HFFc6 (cell line): ENCODE measurements at places on chromosomes 1 and 21. TPM values are rescaled to one million over a fixed set of nuclear protein-coding genes. Genes with fewer than 3 reads are reported as not detected.
A peak's percentile ranks its signal among the peaks of the same experiment; 100 is the strongest.

- H3K27me3 ChIP-seq: peaks cover 32% of the 10 kb centered on the region
- H3K36me3 ChIP-seq: peaks cover 8% of the 10 kb centered on the region
- H3K4me1 ChIP-seq: peaks cover 16% of the 10 kb centered on the region
- H3K4me3 ChIP-seq: no peak overlapping the region
- H3K27ac ChIP-seq: no peak overlapping the region
- DNase-seq: no peak
Observed at GRCh38 chr1:37599940-37600339, 4.2 kb upstream of the GNL2 start.

- H3K27ac ChIP-seq: no peak overlapping the region
- H3K36me3 ChIP-seq: no peaks in the 10 kb centered on the region
- no peak overlapping the region for H3K4me3 ChIP-seq
Observed at GRCh38 chr1:30520476-30520875, 202.9 kb downstream of the MATN1 start.

GRCh38 chr1:164748253-164748899 is 189.4 kb downstream of the PBX1 start:
- peak; percentile 87 for DNase-seq
- H3K27me3 ChIP-seq: no peaks in the 10 kb centered on the region
- H3K36me3 ChIP-seq: peaks cover 4% of the 10 kb centered on the region; the same call in 1 of the 2 replicates

DNA sequence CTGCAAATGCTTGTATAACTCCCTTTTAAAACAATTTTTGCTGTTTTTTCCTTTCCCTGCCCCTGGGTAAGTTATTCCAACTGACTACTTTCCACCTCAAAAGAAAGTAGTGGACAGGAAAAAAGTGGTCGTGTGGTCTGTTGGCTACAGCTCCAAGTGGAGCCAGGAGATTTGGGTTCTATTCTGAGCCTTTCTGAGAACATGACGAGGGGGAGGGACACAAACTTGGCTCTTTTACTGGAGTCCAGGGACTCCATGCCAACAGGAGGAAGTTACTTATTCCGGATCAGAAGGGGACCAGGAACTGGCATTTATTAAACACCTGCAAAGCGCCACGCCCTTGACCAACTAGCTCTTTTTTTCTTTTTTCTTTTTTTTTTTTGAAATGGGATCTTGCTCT is 79.0 kb upstream of the CAPZB start:
- no peak overlapping the region for H3K27ac ChIP-seq
- H3K4me3 ChIP-seq: no peak overlapping the region
- peaks cover 2% of the 10 kb centered on the region; the same call in 1 of the 2 replicates for H3K27me3 ChIP-seq
- no peaks in the 10 kb centered on the region for H3K36me3 ChIP-seq

- no peak overlapping the region for H3K27ac ChIP-seq
- no peaks in the 10 kb centered on the region; the same call in 1 of the 2 replicates for H3K27me3 ChIP-seq
- no peak overlapping the region for H3K4me3 ChIP-seq
- H3K36me3 ChIP-seq: no peaks in the 10 kb centered on the region
Observed at GRCh38 chr1:79575424-79575823, 568.9 kb upstream of the ADGRL4 start.

- no peaks in the 10 kb centered on the region; the same call in 1 of the 2 replicates for H3K27me3 ChIP-seq
- H3K27ac ChIP-seq: peak overlapping the region; percentile 99
Observed at GRCh38 chr1:221458447-221459156, 283.3 kb downstream of the DUSP10 start.

GRCh38 chr1:29183287-29183686 is 1.6 kb upstream of the SRSF4 start:
- peaks cover 2% of the 10 kb centered on the region; the same call in 1 of the 2 replicates for H3K27me3 ChIP-seq
- H3K36me3 ChIP-seq: peaks cover 24% of the 10 kb centered on the region
- peak overlapping the region; percentile 57; the same call in 1 of the 2 replicates for H3K27ac ChIP-seq
- H3K4me3 ChIP-seq: no peak overlapping the region
- no peak for DNase-seq

DNA sequence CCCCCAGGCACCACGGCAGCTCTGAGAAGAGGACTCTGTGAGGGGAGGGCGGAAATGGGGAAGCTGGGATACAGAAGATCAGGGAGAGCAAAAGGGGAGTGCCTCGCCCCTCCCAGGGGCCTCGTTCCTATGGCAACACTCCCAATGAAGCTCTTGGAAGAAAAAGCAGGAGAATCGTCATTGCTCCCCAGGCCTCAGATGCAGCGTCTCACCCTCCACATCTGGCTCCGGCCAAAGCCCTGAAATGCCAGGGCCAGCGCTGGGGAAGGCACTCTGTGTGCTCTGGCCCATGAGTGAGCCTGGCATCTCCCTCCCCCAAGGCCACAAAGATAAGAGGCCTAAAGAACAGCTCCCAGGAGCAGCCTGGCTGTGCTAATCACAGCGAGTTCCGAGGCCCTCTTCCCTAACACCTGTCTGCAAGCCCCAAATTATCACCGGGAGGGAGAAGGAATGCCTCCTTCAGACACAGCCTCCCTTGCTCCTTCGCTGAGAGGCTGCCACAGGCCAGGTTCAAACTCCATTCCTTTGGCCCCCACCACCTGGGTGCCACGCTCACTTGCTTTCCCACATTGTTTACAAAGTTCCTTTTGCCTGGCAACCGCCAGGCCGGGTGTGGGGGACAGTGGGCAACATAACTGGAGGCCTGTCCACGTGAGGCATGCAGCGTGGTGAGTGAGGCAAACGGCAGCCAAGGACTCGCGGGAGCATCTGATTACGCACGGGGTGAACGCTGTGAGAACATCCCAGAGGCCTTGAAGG is 27.8 kb downstream of the ECE1 start:
- DNase-seq: peak; percentile 95
- H3K36me3 ChIP-seq: peaks cover 32% of the 10 kb centered on the region
- peak overlapping the region; percentile 86 for H3K4me3 ChIP-seq
- H3K4me1 ChIP-seq: peaks cover 38% of the 10 kb centered on the region

GRCh38 chr1:111943066-111943465 is 46.4 kb downstream of the KCND3 start:
- no peak for DNase-seq
- H3K4me1 ChIP-seq: no peaks in the 10 kb centered on the region
- H3K27ac ChIP-seq: no peak overlapping the region
- no peaks in the 10 kb centered on the region for H3K36me3 ChIP-seq
- peaks cover 25% of the 10 kb centered on the region for H3K27me3 ChIP-seq
- no peak overlapping the region for H3K4me3 ChIP-seq

DNA sequence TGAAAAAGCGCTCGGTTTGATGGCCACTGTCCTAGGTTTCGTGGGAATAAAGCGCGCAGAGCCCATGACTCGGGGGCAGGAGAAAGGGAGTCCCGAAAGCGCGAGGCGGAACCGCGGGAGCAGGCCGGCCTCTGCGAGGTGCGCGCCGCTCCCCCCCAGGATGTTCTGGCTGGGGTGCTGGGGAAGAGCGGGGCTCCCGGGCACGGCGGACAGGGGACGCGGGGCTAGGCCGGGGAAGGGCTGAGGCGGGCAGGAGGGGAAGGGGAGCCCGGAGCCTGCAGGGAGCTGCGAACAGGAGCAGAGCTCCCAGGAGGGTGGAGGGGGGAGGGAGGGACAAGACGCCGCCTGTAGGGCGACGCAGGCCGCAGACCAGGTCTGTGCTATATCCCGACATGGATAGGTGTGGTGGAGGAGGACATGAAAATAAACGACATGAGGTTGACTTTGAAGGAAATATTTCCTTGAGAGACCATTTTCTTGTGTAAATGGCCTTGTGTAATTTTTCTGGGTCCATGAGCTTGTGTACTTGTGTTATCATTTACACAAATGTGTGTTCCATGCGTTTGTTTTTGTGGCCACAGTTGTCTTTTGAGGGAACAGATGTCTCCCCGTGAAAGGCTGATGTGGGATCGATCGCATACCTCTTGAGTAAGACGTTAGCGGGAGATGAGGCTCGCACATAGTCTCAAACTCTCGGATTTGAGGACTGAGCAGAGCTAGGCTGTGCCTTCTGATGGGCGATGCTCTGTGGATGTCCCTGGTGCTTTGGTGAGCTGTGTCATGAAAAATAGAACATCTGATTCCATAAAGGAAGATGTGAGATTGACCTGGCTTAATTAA is 1.3 kb downstream of the PCNT start:
- DNase-seq: peak; percentile 41
- peak overlapping the region; percentile 87 for H3K4me3 ChIP-seq
- H3K36me3 ChIP-seq: peaks cover 21% of the 10 kb centered on the region; the same call in 1 of the 2 replicates
- H3K27me3 ChIP-seq: no peaks in the 10 kb centered on the region; the same call in 1 of the 2 replicates
- peaks cover 48% of the 10 kb centered on the region for H3K4me1 ChIP-seq
- peak overlapping the region; percentile 79 for H3K27ac ChIP-seq

DNA sequence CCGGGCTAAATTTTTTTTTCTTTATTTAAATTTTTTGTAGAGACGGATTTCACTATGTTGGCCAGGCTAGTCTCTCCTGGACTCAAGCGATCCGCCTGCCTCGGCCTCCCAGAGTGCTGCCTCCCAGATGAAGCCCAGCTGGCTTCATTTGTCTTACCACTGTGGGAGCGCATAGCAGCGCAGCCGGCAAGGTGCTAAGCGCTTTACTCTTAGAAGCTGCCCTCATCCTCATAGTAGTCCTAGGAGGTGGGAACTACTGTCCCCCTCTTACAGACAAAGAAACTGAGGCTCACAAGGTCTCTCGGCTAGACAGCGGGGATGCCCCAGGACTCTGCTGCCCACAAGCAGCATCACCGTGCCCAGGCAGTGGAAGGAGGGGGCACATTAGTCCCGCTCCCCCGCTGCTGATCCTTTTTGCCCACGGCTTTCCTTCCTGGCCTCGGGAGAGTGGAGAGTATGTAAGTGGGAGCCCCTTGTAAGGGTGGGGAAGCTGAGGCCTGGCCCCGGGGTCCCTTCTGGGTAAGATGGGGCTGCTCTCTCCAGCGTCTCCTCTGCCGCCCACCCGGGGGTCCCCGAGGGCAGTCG is 726 bp downstream of the TMEM54 start:
- peak overlapping the region; percentile 82 for H3K4me3 ChIP-seq
- no peak overlapping the region for H3K27ac ChIP-seq
- H3K36me3 ChIP-seq: no peaks in the 10 kb centered on the region
- DNase-seq: no peak

DNA sequence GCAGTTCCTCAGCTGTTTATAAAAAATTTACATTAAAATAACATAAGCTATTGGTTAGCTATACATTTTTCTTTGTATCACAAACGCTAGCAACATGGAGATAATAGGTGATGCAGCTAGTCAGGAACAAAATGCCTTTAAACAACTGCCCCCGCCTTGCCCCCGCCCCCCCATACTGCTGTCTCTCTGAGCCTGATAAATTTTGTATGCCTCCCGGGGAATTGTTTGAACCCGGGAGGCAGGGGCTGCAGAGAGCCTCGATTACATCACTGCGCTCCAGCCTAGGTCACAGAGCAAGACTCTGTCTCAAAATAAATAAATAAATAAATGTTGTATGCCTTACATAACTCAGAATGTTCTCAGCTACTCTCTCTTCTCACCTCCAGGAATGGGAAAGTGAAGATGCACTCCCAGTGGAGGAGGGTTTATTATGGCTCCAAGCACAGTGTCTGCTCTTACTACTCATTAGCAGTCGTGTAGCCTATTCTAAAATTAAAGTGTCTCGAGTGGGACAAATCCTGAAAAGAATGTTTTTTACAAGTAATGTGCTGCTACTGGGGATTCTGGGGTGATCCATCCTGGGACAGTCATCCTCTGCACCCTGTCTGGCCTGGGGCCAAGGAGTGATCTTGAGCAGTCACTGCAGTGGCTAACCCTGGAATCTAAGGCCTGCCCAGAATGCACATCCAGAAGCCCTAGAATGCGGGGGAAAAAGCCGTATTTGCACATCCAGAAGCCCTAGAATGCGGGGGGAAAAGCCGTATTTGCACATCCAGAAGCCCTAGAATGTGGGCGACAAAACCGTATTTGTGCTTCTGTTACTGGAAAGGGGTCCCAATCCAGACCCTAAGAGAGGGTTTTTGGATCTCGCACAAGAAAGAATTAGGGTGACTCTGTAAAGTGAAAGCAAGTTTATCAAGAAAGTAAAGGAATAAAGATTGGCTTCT is 39.4 kb upstream of the ZNF496 start:
- H3K4me3 ChIP-seq: no peak overlapping the region
- peak; percentile 26 for DNase-seq
- no peak overlapping the region for H3K27ac ChIP-seq
- no peaks in the 10 kb centered on the region for H3K36me3 ChIP-seq
- H3K27me3 ChIP-seq: no peaks in the 10 kb centered on the region; the same call in 1 of the 2 replicates

DNA sequence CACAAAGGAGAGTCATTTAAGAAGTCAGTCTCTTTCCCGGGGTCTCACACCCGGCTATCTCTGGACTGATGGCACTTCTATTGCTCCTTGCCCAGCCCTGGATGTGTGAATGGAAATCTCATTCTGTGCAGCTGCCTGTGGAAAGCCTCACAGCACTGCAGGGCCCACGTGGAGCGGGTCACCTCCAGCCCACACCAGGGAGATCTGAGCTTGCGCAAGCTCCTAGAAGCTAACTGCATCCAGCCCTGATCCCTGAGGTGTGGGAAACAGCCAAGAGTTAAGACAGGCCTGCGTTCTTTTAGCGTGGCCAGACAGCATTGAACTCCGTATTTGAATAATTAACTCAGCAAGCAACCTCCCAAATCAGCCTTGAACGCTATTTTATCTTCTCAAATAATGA is 150.5 kb downstream of the LRIG2 start:
- H3K27me3 ChIP-seq: peaks cover 8% of the 10 kb centered on the region
- H3K36me3 ChIP-seq: no peaks in the 10 kb centered on the region
- no peaks in the 10 kb centered on the region; the same call in 1 of the 2 replicates for H3K4me1 ChIP-seq
- no peak overlapping the region for H3K4me3 ChIP-seq
- DNase-seq: no peak

GRCh38 chr1:220038640-220039039 is 7.7 kb downstream of the EPRS1 start:
- no peak for DNase-seq
- H3K36me3 ChIP-seq: peaks cover 6% of the 10 kb centered on the region
- peak overlapping the region; percentile 15; the same call in 1 of the 2 replicates for H3K27ac ChIP-seq

DNA sequence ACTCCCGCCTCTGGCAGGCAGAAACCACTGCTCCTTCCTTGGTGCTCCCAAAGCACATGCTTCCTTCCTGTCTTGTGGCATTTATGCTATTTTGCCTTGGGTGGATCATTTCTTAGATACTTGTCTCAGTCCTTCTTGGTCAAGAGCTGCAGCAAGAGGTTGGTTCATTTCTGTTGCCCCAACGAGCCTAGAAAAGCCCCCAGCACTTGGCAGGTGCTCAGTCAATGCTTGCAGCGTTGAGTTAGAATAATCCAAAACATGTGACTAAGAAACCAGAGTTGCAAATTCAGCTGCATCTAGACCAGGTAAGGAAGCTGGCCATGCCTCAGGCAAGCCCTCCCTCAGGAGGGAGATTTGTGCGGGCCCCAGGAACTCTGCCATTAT is 42.4 kb upstream of the TENT5C start:
- no peaks in the 10 kb centered on the region for H3K4me1 ChIP-seq
- H3K36me3 ChIP-seq: no peaks in the 10 kb centered on the region
- DNase-seq: no peak
- no peak overlapping the region for H3K27ac ChIP-seq
- no peak overlapping the region for H3K4me3 ChIP-seq
- peaks cover 29% of the 10 kb centered on the region for H3K27me3 ChIP-seq

The NGF gene
- total RNA-seq: 42.8 to 49.3 TPM (median 47.2 TPM) in 3 replicates

The VTCN1 gene
- not detected in 3 replicates for total RNA-seq

The OLFML3 gene
- total RNA-seq: 65.4 to 126 TPM (median 79.2 TPM) in 3 replicates

The RCC2 gene
- 34.5 to 42.6 TPM (median 37.8 TPM) in 3 replicates for total RNA-seq

The WDR4 gene
- total RNA-seq: 18.5 to 26.4 TPM (median 22.8 TPM) in 3 replicates

The CR1 gene
- total RNA-seq: not detected in 2 replicates

The GJA9 gene
- not detected in 3 replicates for total RNA-seq

The CYB5RL gene
- total RNA-seq: 4.5 to 4.8 TPM (median 4.8 TPM) in 3 replicates
